NCI-H1436 treated with DMSO at 0.1 percent for 48 hours (cell line): ENCODE measurements at places on chromosomes 12 and 14.
A peak's percentile ranks its signal among the peaks of the same experiment; 100 is the strongest.

- DNase-seq: no peak
Measured at GRCh38 chr12:1162081-1162760, 171.2 kb downstream of the ERC1 start.

- no peak for DNase-seq
Measured at GRCh38 chr12:108299516-108299915, 39.6 kb downstream of the CMKLR1 start.

DNA sequence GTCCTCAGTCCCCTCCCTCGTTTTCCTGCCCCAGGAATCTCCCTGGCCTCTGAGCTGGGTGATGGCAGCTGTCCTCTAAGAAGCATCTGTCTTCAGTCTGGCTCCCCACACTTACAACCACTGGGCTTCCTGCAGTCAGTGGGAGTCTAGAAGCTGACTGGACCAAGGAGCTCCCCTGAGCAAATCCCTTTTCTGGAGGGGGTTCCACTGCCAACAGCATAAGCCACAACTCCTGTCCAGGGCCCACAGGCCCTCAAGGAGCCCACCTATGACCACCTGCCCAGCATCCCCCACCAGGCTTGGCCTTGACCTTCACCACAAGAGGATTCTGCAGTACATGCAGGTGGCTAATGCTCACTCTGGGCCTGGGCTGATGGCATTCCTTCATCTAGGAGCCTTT lies 4.1 kb downstream of the RDH16 start:
- no peak for DNase-seq

GRCh38 chr12:49874142-49874897 lies 29.4 kb downstream of the FAIM2 start:
- DNase-seq: no peak

DNA sequence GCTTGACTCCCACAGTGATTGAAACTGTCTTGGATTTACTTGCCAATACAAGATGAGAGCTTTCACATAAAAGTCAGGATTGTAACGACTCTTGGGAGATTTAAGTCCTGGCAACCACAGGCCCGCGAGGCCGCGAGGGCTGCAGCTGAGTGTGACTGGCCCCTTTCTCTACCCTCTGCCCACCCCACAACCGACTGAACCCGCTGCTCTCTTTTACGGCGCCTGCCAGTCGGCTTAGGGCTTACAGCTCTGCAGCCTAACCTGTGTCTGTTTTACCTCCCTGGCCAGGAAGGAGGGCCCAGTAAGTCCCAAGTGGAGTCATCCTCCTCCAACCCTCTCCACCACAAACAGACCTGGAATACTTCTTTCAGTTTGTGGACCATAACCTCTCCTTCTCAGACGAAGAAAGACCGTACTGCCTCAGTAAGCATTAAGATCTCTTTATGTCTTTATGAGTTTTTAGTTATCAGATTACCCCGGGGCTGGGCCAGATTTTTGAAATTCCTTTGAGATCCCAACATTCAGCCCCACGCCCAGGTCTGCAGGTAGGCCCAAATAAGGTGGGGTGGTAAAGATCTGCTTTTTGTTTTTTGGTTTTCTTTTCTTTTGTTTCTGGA lies 12.6 kb upstream of the TIGAR start:
- no peak for DNase-seq

DNA sequence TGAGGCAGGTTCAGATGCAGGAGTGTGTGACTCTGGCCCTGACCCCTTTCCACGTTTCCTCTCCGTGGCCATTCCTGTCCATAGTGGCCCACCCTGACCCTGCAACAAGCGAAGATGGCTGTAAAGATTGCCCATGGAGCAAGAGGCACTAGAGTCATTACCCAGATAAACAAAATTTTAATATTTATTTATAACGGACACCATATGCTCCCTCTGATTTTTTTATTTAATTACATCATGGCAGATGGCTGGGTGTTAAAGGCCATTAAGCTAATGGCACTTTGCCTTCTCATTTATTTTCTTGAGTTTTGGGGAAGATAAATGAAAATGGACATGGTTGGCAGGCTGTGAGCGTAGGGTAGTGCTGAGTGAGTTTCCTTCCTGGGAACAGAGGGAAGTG lies 58.7 kb downstream of the WSCD2 start:
- DNase-seq: no peak

- DNase-seq: no peak
Measured at GRCh38 chr14:33675415-33676130, 275.3 kb downstream of the EGLN3 start.

DNA sequence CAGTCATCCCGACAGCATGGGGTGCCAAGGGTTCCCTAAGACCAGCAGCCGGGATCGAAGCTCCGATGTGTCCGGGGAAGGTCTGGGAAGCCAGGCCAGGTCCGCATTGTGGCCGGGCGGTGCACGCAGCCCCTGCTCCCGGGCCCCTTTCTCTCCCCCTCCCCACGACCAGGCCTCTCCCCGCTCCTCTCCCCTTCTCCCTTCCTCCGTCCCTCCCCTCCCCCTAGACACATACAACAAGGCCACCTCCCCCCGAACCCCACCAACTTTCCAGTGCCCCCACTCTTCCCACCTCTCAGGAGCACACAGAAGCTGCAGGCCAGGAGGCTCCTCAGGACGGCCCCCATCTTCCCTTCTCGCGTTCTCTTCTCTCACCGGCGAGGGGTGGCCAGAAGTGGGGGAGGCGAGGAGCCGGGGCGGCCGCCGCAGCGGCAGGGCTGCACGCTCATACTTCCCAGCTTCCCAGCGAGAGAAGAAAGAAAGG lies 413 bp downstream of the LRP6 start:
- no peak for DNase-seq

DNA sequence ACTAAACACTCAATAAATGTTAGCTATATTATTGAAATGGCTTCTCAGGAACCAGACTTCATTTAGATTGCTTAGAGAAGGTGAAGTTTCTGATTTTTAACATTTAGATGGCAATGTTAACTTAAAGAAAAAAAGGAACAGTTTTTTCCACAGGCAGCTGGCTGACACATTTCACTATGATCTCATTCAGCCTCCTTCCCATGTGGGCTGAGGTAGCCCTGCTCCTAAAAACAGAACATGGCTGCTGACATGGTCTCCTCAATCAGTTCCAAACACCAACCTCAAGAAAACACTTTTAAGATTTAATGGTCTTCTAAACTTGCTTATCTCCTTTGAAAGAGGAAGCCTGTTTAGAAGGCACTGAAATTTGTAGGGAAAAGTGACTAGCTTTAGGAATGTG lies 23.8 kb downstream of the GNS start:
- no peak for DNase-seq

DNA sequence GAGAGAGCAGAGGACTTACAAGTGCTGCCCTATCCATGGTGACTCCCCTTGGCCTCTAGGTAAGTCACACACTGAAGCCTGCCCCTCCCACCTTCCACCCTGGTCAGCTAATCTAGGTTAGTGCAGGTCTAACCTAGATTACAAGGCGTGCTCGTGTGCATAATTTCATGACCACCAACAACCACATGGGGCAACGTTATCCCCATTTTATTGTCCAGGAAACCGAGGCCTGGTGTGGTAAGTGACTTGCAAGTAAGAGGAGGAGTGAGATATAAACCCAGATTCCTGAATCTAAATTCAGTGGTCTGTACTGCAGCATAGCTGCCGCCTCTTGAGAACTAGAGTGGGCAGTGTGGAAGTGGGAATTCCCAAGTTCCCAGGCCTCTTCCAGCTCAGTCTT lies 171.1 kb downstream of the DAD1 start:
- no peak for DNase-seq

DNA sequence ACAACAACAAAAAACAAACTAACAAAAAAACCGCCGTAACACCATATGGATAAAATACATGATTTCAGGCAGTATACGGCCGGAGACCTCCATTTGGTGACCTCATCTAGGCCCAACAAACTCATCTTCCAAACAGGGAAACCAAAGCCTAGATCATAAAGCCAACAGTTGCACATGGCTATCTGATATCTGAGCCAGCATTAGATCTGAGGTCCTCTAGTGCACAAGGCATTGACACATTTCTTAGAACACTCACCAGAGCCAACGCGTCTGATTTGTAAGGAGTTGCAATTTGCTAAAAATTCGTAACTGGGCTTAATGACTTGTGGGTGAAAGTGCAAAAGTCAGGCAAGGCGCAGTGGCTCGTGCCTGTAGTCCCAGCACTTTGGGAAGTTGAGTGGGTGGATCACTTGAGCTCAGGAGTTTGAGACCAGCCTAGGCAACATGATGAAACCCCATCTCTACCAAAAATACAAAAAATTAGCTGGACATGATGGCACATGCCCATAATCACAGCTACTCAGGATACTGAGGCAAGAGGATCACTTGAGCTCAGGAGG lies 42.0 kb upstream of the NUDT4 start:
- no peak for DNase-seq

- no peak for DNase-seq
Measured at GRCh38 chr12:124432376-124432775, 135.0 kb downstream of the NCOR2 start.

- no peak for DNase-seq
Measured at GRCh38 chr12:92335831-92336230, 190.2 kb upstream of the BTG1 start.

- DNase-seq: no peak
Measured at GRCh38 chr12:131864469-131864868, 30.0 kb upstream of the ULK1 start.

DNA sequence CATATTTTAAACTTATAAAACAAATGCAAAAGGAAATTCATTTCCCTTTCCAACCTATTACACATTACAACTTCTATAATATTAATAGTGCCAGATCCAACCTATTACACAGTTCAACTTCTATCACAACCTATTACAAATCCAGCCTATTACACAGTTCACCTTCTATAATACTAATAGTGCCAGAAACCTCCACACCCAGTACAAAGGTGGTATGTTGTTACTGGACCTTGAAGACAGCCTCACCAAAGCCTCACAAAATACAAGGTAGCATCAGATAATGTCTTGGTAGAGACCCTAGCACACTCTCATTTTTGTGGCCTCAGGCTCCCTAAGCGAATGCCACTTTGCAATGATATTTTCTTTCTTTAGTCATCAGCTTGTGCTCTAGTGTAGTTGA lies 68.7 kb upstream of the PELI2 start:
- no peak for DNase-seq

DNA sequence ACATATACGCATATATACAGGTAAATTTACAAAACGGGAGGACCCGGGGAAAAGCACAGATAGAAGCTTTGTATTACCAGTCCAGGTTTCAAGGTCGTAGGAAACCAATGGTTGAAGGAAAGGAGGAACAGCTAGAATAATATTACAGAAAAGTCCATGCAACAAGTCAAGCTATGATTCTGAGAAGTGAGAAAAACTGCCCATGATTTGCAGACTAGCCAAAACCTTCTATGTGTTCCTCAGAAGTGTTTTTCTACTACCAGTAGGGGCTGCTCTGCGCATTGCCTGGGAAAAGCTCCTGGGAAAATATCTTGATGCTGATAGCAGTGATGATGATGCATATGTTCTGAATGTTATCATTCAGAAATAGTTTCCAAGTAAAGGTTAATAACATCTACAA lies 2.2 kb downstream of the PDZRN4 start:
- no peak for DNase-seq

GRCh38 chr12:126390969-126391566 lies 1325.8 kb downstream of the AACS start:
- no peak for DNase-seq

GRCh38 chr12:104048811-104049210 lies 1.2 kb downstream of the GLT8D2 start:
- DNase-seq: no peak

DNA sequence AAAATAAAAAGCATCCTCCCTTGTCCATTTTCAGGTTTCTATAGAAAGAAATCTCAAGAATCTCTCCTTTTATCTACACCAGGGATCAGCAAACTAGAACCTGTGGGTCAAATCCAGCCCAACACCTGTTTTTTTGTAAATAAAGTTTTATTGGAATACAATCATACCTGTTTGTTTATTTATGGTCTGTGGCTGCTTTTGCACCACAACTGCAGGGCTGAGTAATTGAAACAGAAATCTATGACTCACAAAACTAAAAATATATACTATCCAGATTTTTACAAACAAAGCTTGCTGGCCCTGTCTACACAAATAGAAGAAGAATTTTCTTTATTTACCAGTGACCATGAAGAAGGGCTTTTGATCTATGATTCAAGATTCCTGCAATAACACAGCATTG lies 95.1 kb upstream of the COCH start:
- no peak for DNase-seq

GRCh38 chr14:93431036-93431670 lies 414 bp downstream of the UNC79 start:
- peak; percentile 46 for DNase-seq
